Ovary (tissue), 10 donors: ENCODE measurements at places on chromosomes 5 and 9. TPM values are rescaled to one million over a fixed set of nuclear protein-coding genes. Genes with fewer than 3 reads are reported as not detected.

GRCh38 chr5:116880150-116880549, 305.5 kb upstream of the SEMA6A start:
- no peaks in the 10 kb centered on the region for H3K4me1 ChIP-seq
- no peak overlapping the region for H3K4me3 ChIP-seq
- H3K27me3 ChIP-seq = no peaks in the 10 kb centered on the region
- DNase-seq = no peak
- no peak overlapping the region for H3K27ac ChIP-seq

DNA sequence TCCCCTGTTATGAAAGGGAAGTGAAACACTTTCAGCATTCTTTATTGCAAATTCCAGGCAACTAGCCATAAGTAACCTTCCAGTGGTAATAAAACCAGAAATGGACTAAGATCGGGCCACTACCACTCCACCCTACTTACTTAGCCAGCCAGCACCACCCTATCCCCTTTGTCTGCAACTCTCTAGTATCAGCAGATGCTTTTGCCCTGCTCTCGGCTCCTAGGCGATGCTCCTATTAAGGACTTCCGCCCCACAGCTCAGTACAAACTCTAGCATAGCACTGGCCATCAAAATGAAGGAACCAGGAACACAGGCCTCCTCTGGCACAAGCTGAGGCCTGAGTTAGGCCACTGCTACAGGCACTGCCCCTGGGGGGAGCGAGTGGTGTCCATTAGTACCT, 81.2 kb downstream of the GLDC start:
- H3K36me3 ChIP-seq = no peaks in the 10 kb centered on the region

DNA sequence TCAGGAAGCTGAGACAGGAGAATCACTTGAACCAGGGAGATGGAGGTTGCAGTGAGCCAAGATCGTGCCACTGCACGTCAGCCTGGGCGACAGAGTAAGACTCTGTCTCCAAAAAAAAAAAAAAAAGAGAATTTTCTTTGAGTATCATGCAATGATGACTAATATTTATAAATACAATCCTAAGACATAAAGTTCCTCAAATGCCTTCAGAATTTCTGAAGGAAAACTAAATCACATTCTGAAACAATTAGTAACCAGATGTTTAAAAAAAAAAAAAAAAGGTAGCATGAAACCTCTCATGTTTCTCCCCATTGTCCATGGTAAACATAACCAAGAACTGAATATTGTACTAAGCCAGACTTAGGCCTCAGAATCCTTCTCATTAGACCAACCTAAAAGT, 23.1 kb downstream of the MLLT3 start:
- no peaks in the 10 kb centered on the region for H3K36me3 ChIP-seq
- H3K27me3 ChIP-seq = no peaks in the 10 kb centered on the region
- H3K27ac ChIP-seq = no peak overlapping the region
- H3K4me1 ChIP-seq = no peaks in the 10 kb centered on the region
- no peak overlapping the region for H3K4me3 ChIP-seq

DNA sequence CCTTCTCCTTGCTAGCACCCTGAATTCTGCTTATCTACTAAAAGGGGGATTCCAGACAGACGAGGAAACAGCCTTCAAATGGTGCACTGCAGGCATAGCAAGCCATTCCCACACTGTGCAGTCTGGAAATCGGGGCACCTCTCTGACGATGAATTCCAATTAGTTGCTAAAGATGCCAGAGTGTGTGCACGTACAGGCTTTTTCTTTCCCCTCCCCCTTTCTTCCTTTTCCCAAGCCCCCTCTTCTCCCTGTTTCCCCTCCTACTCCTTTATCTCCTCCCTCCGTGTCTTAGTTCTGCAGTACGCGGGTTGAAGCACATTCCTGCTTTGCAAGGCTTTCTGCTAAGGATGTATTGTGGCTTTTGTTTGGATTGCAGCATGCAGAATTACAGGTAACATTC, at the start of gene GPR21:
GPR21 (plus strand) TSS at position 316 of the 400 bp plus-strand sequence. CDS start 900 bp downstream, outside the sequence.
- peak within 1 kb of the TSS; percentile 10 for H3K4me3 ChIP-seq
- peaks cover 1% of the 10 kb centered on the region for H3K4me1 ChIP-seq
- no peaks in the 10 kb centered on the region for H3K27me3 ChIP-seq
- DNase-seq = no peak

Gene IL3
- total RNA-seq = not detected

Gene MTAP
- total RNA-seq = 32.9 TPM

DNA sequence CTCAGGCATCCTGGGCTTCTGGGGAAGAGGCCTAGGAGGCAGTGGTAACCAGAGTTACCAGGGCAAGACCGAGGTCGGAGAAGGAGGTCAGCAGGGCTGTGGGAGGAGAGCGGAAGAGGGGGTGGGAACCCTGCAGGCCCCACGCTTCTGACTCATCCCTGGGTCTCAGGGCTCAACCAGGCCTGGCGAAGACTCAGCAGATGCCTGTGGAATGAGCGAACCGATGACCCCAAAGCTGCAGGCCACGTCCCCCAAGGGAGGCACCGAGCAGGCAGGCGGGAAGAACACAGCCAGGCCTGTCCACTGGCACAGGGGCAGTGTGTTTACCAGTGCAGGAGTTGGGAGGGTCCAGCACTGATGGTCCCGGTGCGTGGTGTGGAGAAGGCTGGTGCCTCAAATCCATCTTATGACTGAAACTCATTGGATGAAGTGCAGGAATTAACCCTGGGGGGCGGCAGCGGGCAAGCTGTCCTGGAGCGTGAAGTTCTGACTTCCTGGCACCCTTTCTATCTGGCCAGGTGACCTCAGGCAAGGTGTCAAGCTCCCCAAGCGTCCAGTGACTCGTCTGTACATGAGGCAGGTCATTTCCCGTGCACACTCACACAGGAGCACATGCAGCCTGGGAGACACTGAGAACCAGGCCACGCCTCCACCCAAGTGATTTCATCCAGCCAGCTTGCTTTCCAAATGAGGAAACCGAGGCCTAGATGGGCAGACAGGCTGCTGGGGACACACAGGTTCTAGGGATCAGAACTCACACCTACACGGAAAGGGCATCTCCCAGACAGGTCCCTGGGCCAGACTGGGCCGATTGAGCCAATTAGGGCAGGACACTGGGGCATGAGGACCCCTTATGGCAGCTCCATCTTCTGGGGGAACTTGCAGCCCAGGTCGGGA, 69.1 kb downstream of the ADAMTS2 start:
- peaks cover 48% of the 10 kb centered on the region for H3K4me1 ChIP-seq
- H3K4me3 ChIP-seq = no peak overlapping the region
- H3K27ac ChIP-seq = peak overlapping the region; percentile 78
- H3K27me3 ChIP-seq = no peaks in the 10 kb centered on the region
- peak; percentile 89 for DNase-seq

Gene OMD
- 32.6 TPM for total RNA-seq

GRCh38 chr9:125484350-125485282, 222.4 kb downstream of the MAPKAP1 start:
- H3K27me3 ChIP-seq = no peaks in the 10 kb centered on the region
- no peaks in the 10 kb centered on the region for H3K36me3 ChIP-seq
- H3K27ac ChIP-seq = peak overlapping the region; percentile 75

DNA sequence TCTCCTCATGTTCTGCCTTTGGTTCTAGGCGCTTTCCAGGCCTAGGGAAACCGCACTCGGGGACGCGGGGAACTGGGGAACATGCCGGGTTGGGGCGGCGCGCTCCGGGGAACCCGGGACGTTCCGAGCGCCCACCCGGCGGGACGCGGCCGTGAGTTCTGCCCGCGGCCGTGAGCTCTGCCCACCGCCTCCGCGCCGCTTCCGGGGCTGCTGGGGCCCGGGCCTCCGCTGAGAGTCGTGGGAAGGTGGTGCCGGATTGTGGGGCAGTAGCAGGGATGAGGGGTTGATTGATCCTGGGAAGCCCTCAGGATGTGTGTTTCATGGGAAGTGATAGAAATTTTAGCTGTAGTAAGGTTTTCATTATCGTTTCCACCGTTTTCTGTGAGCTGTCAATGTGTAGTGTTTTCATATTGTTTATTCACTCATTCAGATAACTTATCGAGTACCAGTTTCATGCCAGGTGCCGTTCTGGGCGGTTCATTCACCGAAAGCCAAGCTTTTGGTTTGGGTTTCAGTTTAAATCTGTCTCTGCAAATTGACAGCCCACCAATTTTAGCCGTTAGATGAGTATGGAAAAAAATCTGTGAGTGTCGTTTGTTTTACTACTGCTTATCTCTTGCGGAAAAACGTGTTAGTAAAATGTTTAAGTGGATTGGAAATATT, 657 bp downstream of the MTRR start:
- H3K27ac ChIP-seq = peak overlapping the region; percentile 57
- no peaks in the 10 kb centered on the region for H3K36me3 ChIP-seq
- H3K27me3 ChIP-seq = no peaks in the 10 kb centered on the region
- no peak for DNase-seq
- H3K4me1 ChIP-seq = peaks cover 3% of the 10 kb centered on the region

Gene LMX1B
- not detected for total RNA-seq

Gene GLDC
- not detected for total RNA-seq

DNA sequence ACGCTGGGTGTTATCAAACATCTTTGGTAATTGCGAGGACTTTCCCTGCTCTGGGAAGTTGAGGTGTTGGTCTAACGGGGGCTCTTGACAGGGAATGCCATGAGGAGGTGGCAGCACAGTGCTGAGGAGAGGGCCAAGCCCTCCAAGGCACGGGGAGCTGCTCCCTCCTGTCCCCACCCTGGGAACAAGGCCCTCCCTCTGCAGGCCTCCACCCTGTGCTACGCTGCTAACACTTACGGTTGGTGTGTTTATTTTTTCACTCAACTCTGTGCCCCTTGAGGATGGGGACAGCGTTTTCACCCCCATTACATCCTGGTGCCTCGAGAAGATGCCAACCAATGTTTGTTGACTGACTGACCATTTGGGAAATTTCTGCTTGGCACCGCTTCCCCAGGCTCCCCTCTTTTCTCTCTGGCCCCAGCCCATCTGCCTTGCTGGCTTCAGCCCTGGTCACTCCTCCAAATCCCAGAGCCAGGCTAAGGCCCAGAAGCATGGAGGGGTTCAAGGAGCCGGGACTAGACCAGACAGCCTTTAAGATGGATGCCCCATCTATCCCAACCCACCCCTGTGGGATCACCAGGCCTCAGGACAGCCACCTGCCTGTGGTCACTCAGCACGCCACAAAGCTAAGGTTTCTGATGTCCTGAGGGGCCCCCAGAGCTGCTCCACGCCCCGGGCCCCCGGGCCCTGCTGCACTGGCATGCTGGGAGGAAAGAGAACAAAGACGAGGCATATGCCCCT, 125.7 kb downstream of the BARX1 start:
- H3K36me3 ChIP-seq = no peaks in the 10 kb centered on the region
- H3K27me3 ChIP-seq = no peaks in the 10 kb centered on the region
- peaks cover 10% of the 10 kb centered on the region for H3K4me1 ChIP-seq
- no peak for DNase-seq

DNA sequence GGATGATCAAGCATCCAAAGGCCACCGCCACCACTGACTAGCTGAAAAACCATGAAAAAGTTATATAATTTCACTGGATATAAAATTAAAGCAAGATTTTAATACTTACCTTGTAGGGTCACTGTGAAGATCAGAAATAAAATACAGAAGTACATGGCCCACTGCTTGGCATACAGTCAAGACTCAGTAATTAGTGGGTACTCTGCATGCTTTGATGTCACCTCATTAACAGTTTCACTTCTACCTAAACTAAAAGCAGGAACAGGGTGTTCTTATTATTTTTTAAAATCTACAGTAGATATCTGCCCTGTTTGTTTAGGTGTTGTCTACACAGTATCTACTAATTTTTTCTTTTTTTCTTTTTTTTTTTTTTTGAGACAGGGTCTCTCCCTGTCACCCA, 66.4 kb downstream of the NFIB start:
- no peak overlapping the region for H3K27ac ChIP-seq
- no peak for DNase-seq
- H3K4me3 ChIP-seq = no peak overlapping the region
- no peaks in the 10 kb centered on the region for H3K27me3 ChIP-seq
- H3K4me1 ChIP-seq = peaks cover 8% of the 10 kb centered on the region

- no peak overlapping the region for H3K27ac ChIP-seq
- H3K4me1 ChIP-seq = no peaks in the 10 kb centered on the region
- H3K4me3 ChIP-seq = no peak overlapping the region
- H3K36me3 ChIP-seq = no peaks in the 10 kb centered on the region
- no peaks in the 10 kb centered on the region for H3K27me3 ChIP-seq
These were observed 18.2 kb upstream of the SPOUT1 start for GRCh38 chr9:128847803-128848202.

DNA sequence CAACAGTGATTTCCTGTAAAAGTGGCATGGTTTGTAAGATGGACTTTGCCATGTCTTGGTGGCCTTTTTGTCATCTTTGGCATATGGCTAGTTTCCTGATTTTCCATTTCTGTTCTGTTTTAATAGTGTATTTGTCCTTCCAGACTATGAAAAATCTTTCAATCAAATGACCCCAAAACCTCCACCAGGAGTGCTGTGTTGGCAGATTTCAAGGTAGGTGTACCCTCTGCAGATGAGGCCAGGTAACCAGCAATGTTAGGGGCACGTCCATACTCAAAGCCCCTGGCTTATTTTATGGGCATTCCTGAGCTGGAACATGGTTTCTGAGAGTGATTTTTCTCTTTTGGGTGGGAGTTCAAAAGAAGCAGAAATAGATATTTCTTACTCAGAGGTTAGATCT, 15.2 kb upstream of the MAP1B start:
- H3K4me3 ChIP-seq = no peak overlapping the region
- no peak overlapping the region for H3K27ac ChIP-seq
- no peaks in the 10 kb centered on the region for H3K27me3 ChIP-seq
- DNase-seq = no peak

Gene SOWAHA
- total RNA-seq = 0.32 TPM

DNA sequence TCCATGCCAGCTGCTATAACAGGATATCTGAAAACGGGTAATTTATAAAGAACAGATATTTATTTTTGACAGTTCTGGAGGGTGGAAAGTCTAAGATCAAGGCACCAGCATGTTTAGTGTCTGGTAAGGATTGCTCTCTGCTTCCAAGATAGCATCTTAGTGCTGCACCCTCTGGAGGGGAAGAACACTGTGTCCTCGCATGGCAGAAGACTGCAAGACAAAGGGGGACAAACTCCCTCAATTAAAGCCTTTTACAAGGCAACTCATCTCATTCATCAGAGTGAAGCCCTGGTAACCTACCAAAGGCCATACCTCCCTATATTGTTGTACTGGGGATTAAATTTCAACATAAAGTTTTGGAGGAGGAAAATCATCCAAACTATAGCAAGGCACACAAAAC, 298.9 kb upstream of the EDIL3 start:
- no peaks in the 10 kb centered on the region for H3K36me3 ChIP-seq
- no peak overlapping the region for H3K27ac ChIP-seq
- no peaks in the 10 kb centered on the region for H3K4me1 ChIP-seq
- H3K4me3 ChIP-seq = no peak overlapping the region
- DNase-seq = no peak

Gene HNRNPA0
- total RNA-seq = 50.9 TPM

GRCh38 chr5:54379590-54379989, 69.2 kb upstream of the ARL15 start:
- no peak overlapping the region for H3K27ac ChIP-seq
- H3K36me3 ChIP-seq = no peaks in the 10 kb centered on the region
- no peak overlapping the region for H3K4me3 ChIP-seq
- no peak for DNase-seq
- no peaks in the 10 kb centered on the region for H3K27me3 ChIP-seq
- H3K4me1 ChIP-seq = no peaks in the 10 kb centered on the region

GRCh38 chr5:57832875-57833274, 350.3 kb upstream of the ACTBL2 start:
- no peaks in the 10 kb centered on the region for H3K36me3 ChIP-seq
- H3K4me3 ChIP-seq = no peak overlapping the region
- H3K4me1 ChIP-seq = no peaks in the 10 kb centered on the region
- no peaks in the 10 kb centered on the region for H3K27me3 ChIP-seq

Gene TRPM3
- total RNA-seq = 4.6 TPM

- H3K4me3 ChIP-seq = no peak overlapping the region
- H3K4me1 ChIP-seq = peaks cover 2% of the 10 kb centered on the region
- H3K27me3 ChIP-seq = no peaks in the 10 kb centered on the region
These were observed 5.6 kb downstream of the KLHL3 start for GRCh38 chr5:137730336-137730735.

Gene LURAP1L
- total RNA-seq = 4.2 TPM

- no peak overlapping the region for H3K4me3 ChIP-seq
- no peaks in the 10 kb centered on the region for H3K4me1 ChIP-seq
- H3K27me3 ChIP-seq = no peaks in the 10 kb centered on the region
These were observed 565.5 kb downstream of the EBF1 start for GRCh38 chr5:158534203-158534602.
